Caco-2 (cell line): ENCODE measurements at places on chromosomes 7 and 10. TPM values are rescaled to one million over a fixed set of nuclear protein-coding genes. Genes with fewer than 3 reads are reported as not detected.

SFXN4 gene
- total RNA-seq: 45.3 and 45.9 TPM in 2 replicates

OPN4 gene
- not detected in 2 replicates for total RNA-seq

FRMPD2 gene
- 0.12 TPM in 1 of 2 replicates, not detected in the other for total RNA-seq

DRGX gene
- total RNA-seq: not detected in 2 replicates

SYT15B gene
- 0.11 TPM in 1 of 2 replicates, not detected in the other for total RNA-seq

ELMO1 gene
- 0.14 and 1.1 TPM in 2 replicates for total RNA-seq

UPK3BL1 gene
- total RNA-seq: 9.9 and 13.7 TPM in 2 replicates

VSTM4 gene
- total RNA-seq: not detected in 2 replicates

SGCE gene
- total RNA-seq: 56.2 and 59.2 TPM in 2 replicates

CALML3 gene
- 0.18 TPM in 1 of 2 replicates, not detected in the other for total RNA-seq

WIPF3 gene
- 1.1 and 1.2 TPM in 2 replicates for total RNA-seq

ZNRF2 gene
- total RNA-seq: 8.2 and 9.0 TPM in 2 replicates

STAG3 gene
- 1.3 TPM in 2 replicates for total RNA-seq

AKR1C4 gene
- 0.25 and 0.28 TPM in 2 replicates for total RNA-seq

ZNF503 gene
- total RNA-seq: 35.5 and 35.7 TPM in 2 replicates

CALHM3 gene
- total RNA-seq: 0.18 TPM in 1 of 2 replicates, not detected in the other

ADAM8 gene
- 13.4 and 16.8 TPM in 2 replicates for total RNA-seq

FAM131B gene
- total RNA-seq: 20.2 and 22.3 TPM in 2 replicates

PPP2R2D gene
- 34.4 and 39.8 TPM in 2 replicates for total RNA-seq

NEUROD6 gene
- total RNA-seq: not detected in 2 replicates

LYZL1 gene
- total RNA-seq: not detected in 2 replicates

CPXM2 gene
- total RNA-seq: not detected in 2 replicates

TAS2R4 gene
- 1.2 and 1.3 TPM in 2 replicates for total RNA-seq

CYP3A7 gene
- total RNA-seq: not detected in 2 replicates

FAM171A1 gene
- total RNA-seq: 26.3 and 27.9 TPM in 2 replicates

RELN gene
- 3.3 and 4.3 TPM in 2 replicates for total RNA-seq

COL17A1 gene
- total RNA-seq: 0.45 and 0.49 TPM in 2 replicates

NUDT13 gene
- total RNA-seq: 6.5 and 7.1 TPM in 2 replicates

DOCK1 gene
- total RNA-seq: 82.2 and 83.5 TPM in 2 replicates

SLC25A13 gene
- 100 and 102 TPM in 2 replicates for total RNA-seq

NPC1L1 gene
- 5.9 and 6.5 TPM in 2 replicates for total RNA-seq

GDF2 gene
- not detected in 2 replicates for total RNA-seq

PTPRN2 gene
- 1.4 and 2.6 TPM in 2 replicates for total RNA-seq

FOXI2 gene
- not detected in 2 replicates for total RNA-seq

SLC18A2 gene
- total RNA-seq: not detected in 2 replicates

CYP17A1 gene
- not detected in 2 replicates for total RNA-seq

SFTPD gene
- 0.39 TPM in 1 of 2 replicates, not detected in the other for total RNA-seq

LRIT1 gene
- total RNA-seq: not detected in 2 replicates

PLEKHS1 gene
- total RNA-seq: not detected in 2 replicates

RPEL1 gene
- total RNA-seq: 0.21 TPM in 1 of 2 replicates, not detected in the other

CAV2 gene
- total RNA-seq: 17.6 and 18.1 TPM in 2 replicates

ANKRD30A gene
- 0.14 TPM in 1 of 2 replicates, not detected in the other for total RNA-seq

ACBD7 gene
- 9.7 and 13.9 TPM in 2 replicates for total RNA-seq

PRSS37 gene
- not detected in 2 replicates for total RNA-seq

HOXA7 gene
- 19.7 and 19.9 TPM in 2 replicates for total RNA-seq

EFCAB10 gene
- not detected in 2 replicates for total RNA-seq

TMEM213 gene
- total RNA-seq: not detected in 2 replicates

NOS3 gene
- 1.1 TPM in 1 of 2 replicates, not detected in the other for total RNA-seq
